ENCODE measurements at places on chromosomes 3 and 15.
A peak's percentile ranks its signal among the peaks of the same experiment; 100 is the strongest.

- DNase-seq = peak; percentile 41
These were observed at the start of gene CRTC3 for GRCh38 chr15:90529371-90530249. CRTC3 (plus strand) TSS chr15:90529923; CDS start chr15:90530072, 149 bp downstream.

- no peak for DNase-seq
These were observed 114.0 kb downstream of the MAGI1 start for GRCh38 chr3:65924762-65925161.

DNA sequence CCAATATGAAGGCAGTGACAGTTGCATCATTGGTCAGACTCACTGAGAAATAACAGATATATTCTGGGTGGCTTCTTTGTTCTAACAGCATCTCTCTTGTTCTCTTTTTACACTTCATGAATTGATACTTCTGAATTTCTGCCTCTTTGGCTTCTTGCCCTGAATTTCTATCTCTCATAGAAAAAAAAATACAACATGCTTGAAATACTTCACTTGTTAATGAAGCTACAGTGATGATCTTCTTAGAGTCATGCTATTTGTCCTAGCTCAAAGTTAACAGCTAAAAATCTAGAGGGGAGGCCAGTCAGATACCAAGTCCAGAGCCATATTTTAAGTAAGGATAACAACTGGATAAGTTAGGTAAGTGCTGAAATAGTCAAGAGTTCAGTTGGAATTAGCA, 597.2 kb upstream of the AGTR1 start:
- DNase-seq = no peak

DNA sequence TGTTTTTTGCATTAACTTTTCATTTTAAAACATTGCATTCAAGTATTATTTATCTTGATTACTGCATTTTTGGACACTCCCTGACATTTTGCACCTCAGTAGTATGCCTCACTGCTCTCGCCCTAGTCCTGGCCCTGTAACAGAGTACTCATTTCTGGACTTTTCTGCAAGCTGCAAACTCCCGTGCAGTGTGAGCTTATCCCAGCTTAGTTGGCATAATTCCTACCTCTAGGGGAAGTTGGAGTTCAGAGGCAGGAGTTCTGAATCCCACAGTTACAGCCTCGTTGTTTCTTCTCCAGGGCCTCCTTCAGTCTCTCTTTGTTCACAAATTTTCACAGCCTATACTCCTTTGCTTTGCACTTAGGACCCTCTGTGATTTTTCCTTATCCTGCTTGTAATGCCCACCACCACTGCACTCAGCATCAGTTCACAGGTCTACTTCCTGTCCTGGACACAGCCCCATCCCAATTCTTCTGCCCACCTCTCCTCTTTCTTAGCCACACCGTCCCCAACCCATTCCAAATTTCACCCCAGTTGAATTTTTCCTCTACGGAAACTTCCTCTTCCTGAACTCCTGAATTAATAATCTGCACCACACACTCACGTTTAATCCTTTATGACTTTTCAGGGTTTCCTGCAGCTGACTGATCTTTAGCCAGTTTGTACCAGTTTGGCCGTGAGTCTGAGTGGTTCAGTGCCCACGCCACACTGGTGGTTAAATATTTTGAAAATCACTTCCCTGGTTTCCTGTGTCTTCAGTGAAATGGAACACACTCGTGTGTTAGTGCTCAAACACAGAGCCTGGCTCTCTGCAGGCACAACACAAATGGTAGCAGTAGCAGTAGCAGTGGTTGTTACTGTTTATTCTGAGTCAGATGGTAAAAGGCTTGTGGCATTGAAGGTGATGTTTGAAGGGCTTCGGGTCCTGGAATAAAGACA, 6.3 kb upstream of the CTSH start:
- DNase-seq = no peak
